ENCODE measurements at places on chromosomes 3 and 15.
A peak's percentile ranks its signal among the peaks of the same experiment; 100 is the strongest.

DNA sequence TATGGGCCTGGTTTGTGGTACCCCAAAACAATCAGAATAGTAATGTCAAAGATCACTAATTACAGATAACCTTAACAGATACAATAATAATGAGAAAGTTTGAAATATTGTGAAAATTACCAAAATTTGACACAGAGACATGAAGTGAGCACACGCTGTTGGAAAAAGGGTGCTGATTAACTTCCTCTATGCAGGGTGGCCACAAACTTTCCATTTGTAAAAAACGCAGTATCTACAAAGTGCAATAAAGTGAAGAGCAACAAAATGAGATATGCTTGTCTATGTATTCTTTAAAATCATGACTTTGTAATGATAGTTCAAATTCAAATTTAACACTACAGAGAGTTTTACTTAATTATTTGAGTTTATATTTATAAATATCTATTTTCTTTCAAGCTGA lies 7.6 kb upstream of the TIGIT start:
- DNase-seq = no peak

DNA sequence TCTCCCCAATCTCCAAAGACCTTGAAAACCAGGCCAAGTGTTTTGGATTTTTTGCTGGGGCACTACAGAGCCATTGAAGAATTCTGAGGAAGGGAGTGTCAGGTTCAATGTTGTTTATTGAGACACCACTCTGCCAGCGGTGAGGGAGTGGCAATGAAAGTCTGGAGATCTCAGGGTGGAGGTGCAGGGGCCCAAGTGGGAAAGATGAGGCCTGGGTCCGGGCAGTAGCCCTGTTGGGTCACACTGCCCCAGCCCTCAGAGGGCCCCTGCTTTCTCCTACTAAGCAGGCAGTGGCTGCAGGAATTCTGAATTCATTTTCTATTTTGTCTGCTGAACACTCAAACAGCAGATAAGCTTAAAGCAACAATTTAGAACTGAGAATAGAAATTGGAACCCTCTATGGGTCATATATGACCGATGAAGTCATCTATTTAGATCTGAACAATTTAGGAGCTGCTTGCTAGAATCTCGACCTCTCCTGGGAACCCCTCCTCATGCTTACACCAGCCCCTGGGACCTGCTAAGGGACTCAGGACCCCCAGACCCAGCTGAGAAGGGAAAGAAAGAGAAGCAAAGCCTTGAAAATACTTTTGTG lies 17.9 kb downstream of the HRH1 start:
- no peak for DNase-seq

GRCh38 chr3:127534161-127534451 lies 56.4 kb downstream of the TPRA1 start:
- DNase-seq = no peak

GRCh38 chr3:176734146-176734545 lies 463.1 kb downstream of the TBL1XR1 start:
- DNase-seq = no peak

GRCh38 chr3:125098611-125099291 lies 43.0 kb upstream of the HEG1 start:
- DNase-seq = peak; percentile 73

DNA sequence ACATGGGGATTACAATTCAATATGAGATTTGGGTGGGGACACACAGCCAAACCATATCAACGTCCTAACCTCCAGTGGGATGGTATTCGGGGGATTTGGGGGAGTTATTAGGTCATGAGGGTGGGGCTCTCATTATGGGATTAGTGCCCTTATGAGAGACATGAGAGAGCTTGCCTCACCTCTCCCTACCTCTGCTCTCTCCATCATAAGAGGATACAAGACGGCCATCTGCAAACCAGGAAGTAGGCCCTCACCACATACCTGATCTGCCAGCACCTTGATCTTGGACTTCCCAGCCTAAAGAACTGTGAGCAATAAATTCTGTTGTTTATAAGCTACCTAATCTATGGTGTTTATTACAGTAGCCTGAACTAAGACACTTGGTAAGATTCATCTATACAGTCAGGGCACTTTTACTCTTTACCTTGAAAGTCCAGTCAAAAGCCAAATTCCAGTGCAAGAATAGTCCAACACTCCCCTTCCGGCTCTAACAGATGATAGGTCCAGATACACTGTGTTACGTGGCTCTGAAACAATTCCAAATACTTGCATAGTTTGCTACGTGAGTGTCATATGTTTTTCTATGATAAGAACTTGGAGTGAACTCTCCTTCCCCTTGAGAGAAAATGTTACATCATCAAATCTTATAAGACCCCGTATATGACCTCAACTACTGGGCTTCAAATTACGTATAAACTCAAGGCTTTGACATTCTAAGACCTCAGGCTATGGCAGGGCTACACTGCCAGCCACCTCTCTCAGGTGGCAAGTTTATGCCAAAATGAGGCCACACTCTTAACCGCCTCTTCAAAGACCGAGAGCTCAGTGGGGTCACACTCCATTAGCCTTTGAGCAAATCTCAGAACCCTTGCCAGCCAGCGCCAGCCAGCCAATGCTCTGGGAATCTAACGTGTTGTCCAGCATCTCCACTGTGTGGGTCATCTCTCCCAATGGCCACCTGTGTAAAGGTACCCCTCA lies 129.9 kb downstream of the XXYLT1 start:
- DNase-seq = no peak

DNA sequence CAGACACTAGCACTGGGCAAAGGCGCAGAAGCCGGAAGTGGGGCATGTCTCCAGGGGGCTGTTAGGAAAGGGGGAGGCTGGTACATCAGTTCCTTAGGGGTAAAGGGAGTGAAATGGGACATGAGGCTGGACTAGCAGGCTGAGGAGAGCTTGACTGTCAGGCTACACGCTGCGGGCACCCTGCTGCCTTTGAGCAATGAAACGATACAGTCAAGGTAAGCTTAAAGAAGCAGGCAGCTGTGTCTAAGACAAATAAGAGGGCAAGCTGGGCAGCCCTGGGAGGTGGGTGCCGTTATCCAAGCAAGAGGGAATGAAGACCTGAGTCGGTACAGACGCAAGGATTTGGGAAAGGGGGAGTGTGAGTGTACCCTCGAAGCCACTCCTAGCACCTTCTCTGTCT lies 51.0 kb upstream of the DCLK3 start:
- DNase-seq = no peak

- no peak for DNase-seq
Observed at GRCh38 chr15:49279521-49280456, 109.7 kb downstream of the GALK2 start.

GRCh38 chr3:64157150-64158035 lies 67.9 kb downstream of the PRICKLE2 start:
- DNase-seq = no peak

DNA sequence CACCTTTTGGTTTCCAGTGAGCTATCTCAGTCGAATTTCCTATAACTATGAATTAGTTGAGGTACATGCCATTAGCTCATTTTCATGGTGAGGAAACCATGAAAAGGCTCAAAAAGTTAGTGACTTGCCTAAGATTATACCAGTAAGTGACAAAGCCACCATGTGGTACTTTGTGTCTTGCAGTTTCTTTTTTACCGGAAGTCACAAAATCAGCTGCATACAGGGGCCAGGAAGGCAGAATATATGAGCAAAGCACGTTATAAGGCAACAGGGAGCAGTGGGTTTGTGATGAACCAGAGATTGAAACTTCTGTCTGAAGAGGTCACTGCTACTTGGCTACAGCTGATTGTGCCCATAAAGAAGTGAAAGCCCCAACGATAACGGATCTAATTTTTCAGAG lies 50.3 kb downstream of the CMTM8 start:
- DNase-seq = no peak

GRCh38 chr15:76772776-76773175 lies 132.4 kb downstream of the SCAPER start:
- no peak for DNase-seq

Data from fibroblast of mammary gland (primary cell).